ENCODE measurements at places on chromosomes 5 and 9. TPM values are rescaled to one million over a fixed set of nuclear protein-coding genes. Genes with fewer than 3 reads are reported as not detected.

The CNTRL gene
- total RNA-seq = 30.3 TPM

The PCDHA12 gene
- total RNA-seq = 10.5 TPM

The URM1 gene
- 23.9 TPM for total RNA-seq

- H3K36me3 ChIP-seq = no peaks in the 10 kb centered on the region
- no peak overlapping the region for H3K27ac ChIP-seq
- no peaks in the 10 kb centered on the region for H3K4me1 ChIP-seq
- DNase-seq = no peak
- no peaks in the 10 kb centered on the region for H3K27me3 ChIP-seq
Measured at GRCh38 chr9:35484406-35484805, 5.5 kb upstream of the RUSC2 start.

DNA sequence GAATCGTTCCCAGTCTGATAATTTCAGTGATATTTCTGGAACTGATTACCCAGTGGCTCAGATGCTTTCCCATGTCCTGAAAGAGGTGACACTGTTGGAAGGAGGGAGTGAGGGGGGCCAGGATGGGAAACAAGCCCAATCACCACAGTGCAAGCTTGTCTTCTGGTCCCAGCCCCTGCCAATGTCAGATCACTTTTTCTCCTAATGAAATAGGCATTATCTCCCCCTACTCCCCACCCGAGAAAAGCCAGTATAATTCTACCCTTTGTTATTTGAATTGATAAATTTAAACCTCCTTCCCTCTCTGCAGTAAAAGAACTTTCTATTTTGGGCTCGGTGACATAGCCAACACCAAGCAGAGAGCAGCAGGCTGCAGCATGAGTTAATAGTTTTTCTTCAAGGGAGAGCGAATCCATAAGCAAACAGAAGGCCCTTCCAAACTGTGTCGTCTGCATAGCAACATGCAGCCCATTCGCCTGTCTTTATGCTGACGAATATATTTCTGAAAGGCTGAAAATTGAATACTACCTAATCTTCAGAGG lies 14.6 kb upstream of the PPP2CA start:
- H3K27me3 ChIP-seq = no peaks in the 10 kb centered on the region
- peaks cover 9% of the 10 kb centered on the region for H3K4me1 ChIP-seq
- peak overlapping the region; percentile 69 for H3K27ac ChIP-seq
- H3K36me3 ChIP-seq = no peaks in the 10 kb centered on the region
- no peak overlapping the region for H3K4me3 ChIP-seq
- DNase-seq = no peak
